NCI-H1048 (cell line): ENCODE measurements at places on chromosomes 11 and 22.

- no peak for DNase-seq
Observed at GRCh38 chr11:86246293-86246675, 1.7 kb downstream of the EED start.

- no peak for DNase-seq
Observed at GRCh38 chr11:90491466-90491865, 268.6 kb upstream of the CHORDC1 start.

DNA sequence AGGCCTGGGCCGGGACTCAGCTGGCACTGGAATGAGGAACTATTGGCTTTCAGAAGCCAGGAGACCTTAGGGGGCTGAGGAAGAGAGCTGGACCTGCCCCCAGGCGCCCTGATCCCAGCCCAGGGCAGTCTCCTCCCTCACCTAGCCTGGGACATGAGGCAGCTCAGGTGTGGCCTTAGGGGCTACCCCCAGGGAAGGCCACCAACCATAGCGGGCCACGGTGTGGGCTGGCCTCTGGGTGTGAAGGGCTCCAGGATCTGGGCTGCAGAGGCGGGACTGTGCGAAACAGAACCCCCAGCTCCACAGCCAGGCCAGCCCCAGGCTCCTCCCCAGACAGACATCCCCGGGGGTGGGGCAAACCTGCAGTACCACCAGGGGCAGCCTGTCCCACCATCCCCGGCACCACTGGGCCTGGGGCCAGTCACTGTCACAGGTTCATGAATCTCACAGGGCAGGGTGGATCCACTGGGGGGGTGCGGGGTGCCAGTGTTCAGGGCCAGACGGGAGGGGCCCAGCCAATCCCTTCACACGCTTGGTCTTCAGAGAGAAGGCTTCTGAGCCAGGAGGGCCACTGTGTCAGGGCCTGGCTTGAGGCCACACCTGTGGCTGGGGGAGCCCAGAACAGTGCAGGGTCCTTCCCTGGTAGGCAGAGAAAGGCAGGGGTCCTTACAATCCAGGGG lies 3.5 kb downstream of the PLXNB2 start:
- no peak for DNase-seq

GRCh38 chr11:107996006-107996776 lies 12.5 kb upstream of the CUL5 start:
- no peak for DNase-seq

DNA sequence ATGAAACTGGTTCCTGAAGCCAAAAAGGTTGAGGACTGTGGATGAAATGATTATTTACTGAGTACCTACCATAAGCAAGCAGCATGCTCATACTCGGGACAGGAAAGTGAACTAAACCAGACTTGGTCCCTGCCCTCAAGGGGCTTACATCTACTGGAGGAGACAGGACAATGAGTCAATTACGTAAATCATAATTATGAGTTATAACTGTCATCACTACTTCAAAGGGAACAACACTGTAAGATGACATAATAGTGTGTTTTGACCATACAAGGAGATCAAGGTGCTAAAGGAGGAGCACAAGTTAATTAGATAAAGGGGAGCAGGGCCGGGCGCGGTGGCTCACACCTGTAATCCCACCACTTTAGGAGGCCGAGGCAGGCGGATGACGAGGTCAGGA lies 2.5 kb downstream of the FAM227A start:
- no peak for DNase-seq

- DNase-seq: no peak
Observed at GRCh38 chr11:115869780-115870431, 365.7 kb upstream of the CADM1 start.

GRCh38 chr11:119529936-119530335 lies 107.0 kb upstream of the THY1 start:
- no peak for DNase-seq

GRCh38 chr11:68905421-68906360 lies 2.0 kb downstream of the IGHMBP2 start:
- no peak for DNase-seq

DNA sequence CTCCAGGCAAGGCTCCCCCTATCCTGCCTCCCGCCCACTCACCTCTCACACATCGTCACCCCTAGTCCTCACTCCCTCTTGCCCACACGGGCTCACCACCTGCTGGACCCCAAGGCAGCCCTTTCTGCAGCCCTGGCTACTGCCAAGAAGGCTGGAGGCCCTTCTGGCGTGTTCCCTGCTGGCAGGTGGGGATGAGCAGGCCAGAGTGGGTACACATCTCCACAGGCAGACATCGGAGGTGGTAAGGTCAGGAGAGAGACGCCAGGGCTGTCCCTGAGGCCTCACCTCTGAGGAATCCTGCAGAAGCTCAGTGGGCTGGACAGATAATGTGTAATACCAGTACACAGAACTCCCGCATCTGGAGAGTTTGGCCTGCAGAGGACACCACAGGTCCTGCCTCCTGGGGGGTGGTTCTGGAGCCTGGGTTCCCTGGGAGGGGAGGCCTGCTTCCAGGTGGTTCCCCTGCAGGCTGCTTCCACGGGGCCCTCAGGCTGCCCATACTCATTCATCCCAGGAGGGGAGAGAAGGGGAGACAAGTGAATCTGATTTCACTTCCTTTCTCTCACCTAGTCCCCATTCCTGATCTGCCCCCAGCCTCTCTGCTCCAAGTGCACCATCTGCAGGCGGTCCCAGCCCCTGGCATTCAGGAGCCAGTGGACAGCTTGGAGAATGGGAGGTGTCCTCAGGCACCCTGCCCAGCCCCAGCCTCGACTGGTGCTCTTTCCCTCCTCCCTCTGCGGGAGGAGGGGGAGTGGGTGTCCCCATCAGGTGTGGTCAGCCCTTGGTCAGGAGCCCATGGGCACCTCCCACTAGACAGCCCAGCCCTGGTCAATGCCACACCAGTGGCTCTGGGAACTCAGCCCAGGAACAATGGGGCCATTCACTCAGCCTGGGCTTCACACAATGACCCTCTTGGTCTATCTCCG lies 6.1 kb upstream of the CHST1 start:
- DNase-seq: no peak

- no peak for DNase-seq
Observed at GRCh38 chr11:67409261-67409666, 5.4 kb downstream of the TBC1D10C start.

DNA sequence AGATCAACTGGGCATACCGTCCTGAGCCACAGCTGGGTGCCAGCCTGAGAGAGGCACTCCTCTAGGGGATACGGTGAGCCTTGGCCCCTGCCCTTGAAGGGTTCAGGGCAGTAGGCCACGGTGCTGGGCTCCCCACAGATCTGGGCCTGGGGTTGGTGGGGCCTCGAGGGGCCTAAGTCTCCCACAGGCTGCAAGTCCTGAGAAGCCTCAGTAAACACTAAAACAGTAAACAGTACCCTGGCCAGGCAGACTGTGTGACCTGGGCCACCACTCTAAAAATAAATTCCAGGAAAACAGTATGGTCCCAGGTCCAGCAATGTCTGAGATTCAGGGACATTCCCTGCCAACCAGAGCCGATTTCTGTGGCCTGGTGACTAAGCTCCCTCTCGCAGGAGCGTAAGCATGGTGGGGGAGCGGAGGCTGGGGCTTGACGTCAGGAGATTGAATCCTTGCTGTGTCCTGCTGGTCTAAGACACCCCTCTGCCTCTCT lies 2.3 kb upstream of the RHOD start:
- DNase-seq: no peak

GRCh38 chr22:50705219-50705691 lies 32.6 kb downstream of the SHANK3 start:
- DNase-seq: peak; percentile 31

DNA sequence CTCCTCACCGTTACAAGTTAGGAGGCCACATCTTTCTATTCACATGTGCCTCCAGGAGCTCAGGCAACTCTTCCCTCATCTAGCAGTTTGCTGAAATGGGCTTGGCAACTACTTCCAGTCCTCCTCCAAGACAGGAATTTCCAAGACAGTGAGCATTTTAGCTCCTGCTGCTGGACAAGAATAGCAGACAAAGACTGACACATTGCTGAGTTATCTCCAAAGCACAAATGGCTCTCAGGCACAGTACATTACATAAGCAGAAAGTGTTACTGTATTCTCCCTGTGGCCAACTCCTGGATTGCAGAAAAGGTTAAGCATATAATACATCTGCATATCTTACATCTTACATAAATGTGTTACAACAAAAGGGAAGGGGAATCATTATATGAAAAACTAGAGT lies 83.2 kb upstream of the POU2AF2 start:
- DNase-seq: no peak

- no peak for DNase-seq
Observed at GRCh38 chr22:24591286-24591830, 1.5 kb downstream of the LRRC75B start.

GRCh38 chr11:63530021-63530420 lies 6.6 kb upstream of the PLAAT4 start:
- no peak for DNase-seq

- no peak for DNase-seq
Observed at GRCh38 chr11:79390923-79391322, 49.9 kb downstream of the TENM4 start.

- no peak for DNase-seq
Observed at GRCh38 chr11:59756845-59757244, 1.7 kb downstream of the STX3 start.

- DNase-seq: no peak
Observed at GRCh38 chr11:35688023-35688422, 25.4 kb downstream of the TRIM44 start.
